CD4-positive, CD25-positive, alpha-beta regulatory T cell (primary cell): ENCODE measurements at places on chromosomes 11 and 22. TPM values are rescaled to one million over a fixed set of nuclear protein-coding genes. Genes with fewer than 3 reads are reported as not detected.

- DNase-seq, result no peak
Measured at GRCh38 chr11:132447761-132448160, 1077.3 kb downstream of the NTM start.

DNA sequence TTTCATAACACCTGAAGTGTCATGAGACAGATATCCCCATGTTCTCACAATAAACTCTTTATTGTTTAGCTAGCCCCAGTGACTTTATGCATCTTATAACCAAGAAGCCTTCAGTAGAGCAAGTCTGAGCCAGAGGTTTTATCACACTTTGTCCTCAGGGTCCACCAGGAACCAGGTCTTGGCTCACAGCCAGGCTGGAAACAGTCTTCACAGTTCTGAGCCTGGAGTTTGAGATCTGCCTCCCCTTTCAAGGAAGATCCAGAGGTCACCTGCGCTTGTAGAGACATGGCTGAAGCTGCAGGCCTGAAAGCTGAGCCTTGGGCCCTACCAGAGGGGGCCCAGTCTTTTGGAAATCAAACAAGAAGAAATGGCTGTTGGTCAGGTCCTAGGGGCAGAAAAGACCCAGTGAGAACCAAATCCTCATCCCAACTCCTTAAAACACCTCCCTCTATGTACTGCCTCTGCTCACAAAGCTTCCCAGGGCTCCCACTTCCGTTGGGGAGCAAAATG lies 3.5 kb downstream of the RRP8 start:
- DNase-seq, result no peak

DNA sequence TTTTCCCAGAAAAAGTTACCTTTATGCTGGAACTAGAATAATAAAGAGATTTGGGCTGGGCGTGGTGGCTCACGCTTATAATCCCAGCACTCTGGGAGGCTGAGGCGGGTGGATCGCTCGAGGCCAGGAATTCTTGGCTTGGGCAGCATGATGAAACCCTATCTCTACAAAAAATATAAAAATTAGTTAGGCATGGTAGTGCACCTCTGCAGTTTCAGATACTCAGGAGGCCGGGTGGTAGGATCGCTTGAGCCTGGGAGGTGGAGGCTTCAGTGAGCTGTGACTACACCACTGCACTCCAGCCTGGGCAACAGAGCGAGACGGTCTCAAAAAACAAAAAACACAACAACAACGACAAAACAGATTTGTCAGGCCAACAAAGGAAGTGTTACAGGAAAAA lies 119.3 kb upstream of the OR9Q1 start:
- no peak for DNase-seq

DNA sequence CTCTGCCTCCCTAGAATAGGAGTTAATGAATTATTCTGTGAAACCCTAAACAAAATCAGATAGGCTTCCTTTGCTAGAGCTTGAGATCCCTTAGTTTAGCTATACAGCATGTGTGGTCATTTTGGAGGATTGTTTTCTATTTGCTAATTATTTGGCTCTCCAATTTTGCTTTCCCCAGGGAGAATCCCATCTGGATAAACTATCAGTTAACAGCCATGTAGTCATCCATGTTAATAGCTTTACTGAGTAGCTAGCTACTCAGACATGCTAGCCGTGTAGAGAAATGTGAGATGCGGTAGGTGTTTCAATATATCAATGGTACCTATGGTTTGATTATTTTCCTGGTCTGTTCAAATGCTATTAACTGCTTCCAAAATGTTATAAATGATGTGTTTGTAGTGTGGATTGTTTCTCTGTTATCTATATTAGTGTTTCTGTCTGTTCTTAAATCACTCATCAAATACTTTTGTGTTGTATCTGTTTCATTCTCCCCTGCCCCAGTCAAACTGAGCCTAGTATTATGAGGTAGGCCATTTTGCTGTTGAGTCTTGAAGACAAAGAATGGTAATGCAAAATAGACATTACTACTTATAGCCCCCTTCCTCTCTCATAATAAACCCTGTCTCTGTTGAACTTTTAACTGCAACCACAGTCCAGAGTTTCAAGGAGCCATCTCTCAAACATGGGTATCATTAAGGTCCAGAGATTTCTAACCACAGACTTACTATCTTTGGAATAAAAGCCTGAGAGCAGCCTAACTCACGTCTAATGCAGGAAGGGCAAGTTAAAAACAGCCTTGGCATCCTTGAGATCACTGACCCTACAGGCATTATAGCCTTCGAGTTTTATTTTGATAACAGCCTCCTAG lies 56.1 kb upstream of the GRAMD1B start:
- no peak for DNase-seq

DNA sequence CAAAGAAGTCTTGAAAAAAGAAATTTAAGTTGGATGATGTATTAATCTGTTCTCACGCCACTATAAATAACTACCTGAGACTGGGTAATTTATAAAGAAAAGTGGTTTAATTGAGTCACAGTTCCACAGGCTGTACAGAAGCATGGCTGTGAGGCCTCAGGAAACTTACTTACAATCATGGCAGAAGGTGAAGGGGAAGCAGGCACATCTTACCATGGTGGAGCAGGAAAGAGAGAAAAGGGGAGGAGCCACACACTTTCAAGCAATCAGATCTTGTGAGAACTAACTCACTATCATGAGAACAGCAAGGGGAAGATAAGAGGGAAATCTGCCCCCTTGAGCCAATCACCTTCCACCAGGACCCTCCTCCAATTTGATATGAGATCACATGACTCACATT lies 65.7 kb upstream of the AMOTL1 start:
- no peak for DNase-seq

DNA sequence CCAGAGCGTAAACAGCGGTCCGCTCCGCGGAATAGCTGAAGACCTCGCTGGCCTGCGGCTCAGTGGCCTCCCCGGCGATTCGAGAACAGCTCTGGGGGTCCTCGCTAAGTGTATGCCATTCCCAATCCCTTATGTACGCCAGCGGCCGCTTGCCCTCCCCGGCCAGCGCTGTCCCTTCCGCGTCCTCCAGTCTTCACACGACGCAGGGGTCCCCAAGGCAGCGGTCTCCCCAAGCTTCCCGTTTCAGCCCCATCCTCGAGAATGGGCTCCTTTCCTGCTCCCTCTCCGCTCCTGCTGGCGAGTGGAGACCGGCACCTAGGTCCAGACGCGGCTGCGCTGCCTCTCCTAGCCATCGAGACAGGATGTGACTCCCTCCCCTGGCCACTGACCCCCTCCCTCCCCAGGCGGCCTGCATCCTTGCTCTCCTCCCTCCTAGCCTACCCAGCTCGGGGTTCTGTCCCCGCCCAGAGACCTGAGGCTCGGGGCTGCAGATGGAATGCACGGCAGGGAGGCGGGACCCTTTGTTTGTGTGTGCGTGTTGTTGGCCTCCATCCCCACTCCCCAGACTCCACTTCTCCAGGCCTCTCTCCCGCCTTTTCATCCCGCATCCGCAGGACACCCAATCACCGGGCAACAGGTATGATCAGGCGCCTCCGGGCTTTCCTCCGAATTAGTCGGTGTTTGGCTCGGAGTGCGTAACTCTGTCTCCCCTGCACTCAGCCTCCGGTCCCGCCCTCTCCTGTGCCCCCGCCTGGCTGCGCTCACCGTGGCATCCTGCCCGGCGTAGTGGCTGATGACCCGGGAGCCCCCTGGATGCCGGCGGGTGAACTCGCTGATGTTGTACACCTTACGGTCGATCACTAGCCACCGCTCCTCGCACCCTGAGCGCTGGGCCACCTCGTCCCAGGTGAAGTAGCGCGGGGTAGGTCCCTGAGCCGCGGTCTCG lies 740 bp downstream of the FADS1 start:
- DNase-seq, result no peak

DNA sequence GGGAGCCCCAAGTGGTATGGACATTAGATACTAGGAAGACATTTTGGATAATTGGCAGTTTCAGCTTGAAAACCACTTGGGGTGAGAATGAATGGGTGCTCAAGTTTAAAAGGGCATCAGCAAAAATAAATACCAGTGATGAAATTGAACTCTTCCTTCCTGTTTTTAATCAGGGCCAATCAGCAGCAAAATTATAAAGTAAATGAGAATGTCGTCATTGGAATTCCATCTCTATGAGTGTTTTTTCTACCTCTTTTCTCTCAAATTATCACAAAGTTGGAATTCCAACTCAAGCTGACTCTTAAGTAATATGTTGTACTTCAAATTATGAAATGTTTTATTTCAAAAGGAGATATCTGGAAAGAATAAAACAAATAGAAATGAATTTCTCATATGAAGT lies 730.6 kb downstream of the METTL15 start:
- DNase-seq, result no peak

DNA sequence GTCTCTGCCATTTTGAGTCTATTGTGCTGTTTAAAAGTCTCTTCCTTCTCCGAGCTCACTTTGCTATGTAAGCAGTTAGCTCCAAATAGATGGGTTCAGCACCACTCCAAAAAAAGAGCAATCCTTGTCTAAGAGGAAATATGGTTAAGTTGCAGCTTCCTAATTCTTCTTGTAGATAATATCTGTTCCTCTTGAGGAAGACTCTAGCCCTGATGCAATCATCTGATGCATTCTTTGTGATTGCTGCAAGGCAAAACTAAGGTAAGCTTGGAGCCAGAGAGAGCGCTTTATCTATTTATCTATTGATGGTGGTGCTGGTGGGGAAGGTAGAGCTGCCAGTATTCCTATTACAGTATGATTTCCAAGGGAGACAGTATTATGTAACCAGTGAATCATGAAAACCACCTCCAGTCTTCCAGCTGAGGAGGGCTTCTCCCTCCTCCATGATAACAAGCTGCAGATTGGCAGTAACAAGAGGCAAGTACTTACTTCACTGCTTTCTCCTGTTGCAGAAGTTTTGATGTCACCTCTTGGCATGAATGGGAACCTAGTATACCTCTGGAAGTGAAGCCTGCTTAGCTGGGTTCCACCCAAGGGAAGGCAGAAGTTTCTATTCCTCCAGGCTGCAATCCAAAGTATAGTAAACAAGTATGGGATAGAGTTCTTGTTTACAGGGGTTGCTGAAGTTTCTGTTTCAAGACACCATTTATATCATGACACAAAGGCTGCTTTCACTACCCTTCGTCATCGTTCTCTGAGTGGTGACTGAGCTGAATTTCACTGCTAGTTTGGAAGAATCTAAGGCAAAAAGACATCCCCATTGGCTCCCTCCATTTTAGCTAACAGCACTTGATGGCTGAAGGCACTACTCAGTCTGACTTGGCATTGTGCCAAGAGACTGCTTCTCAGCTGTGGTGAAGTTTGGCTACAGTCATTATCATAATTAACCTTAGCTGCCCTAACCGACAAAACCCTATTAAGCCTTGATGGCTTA lies 49.7 kb downstream of the FDX1 start:
- no peak for DNase-seq

Gene PTPRJ
- polyA plus RNA-seq, result 13.8 TPM
